ENCODE measurements at places on chromosomes 6 and 20.

DNA sequence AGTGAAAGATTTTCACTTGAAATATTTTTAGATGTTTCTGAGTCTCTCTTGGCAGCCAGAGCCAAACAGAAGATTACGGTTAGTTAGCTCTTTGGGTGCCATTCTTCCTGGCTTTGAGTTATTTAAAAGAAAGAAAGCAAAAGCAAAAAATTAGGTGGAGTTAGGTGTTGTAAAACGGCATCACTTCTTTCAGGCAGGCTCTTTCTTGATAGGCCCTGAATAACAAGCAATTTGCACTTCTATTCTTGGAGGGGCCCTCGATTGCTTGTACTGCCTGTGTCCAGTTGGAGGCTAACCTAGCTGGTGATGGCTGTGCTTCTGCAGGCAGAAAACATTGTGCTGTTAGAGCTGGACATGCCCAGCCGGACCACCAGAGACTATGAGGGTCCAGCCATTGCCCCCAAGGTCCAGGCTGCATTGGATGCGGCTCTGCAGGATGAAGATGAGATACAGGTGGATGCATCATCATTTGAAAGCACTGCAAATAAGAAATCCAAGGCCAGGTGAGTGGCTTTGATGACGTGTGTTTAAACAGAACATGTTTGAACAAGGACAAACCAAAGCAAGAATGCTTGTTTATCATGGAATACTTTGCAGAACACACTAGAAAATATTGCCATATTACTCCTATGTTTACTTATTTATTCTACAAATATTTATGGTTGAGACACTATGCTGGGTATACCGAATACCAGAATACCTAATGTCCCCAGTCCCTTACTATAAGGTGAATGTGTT, 28.1 kb upstream of the ASXL1 start:
- DNase-seq: peak; percentile 96

DNA sequence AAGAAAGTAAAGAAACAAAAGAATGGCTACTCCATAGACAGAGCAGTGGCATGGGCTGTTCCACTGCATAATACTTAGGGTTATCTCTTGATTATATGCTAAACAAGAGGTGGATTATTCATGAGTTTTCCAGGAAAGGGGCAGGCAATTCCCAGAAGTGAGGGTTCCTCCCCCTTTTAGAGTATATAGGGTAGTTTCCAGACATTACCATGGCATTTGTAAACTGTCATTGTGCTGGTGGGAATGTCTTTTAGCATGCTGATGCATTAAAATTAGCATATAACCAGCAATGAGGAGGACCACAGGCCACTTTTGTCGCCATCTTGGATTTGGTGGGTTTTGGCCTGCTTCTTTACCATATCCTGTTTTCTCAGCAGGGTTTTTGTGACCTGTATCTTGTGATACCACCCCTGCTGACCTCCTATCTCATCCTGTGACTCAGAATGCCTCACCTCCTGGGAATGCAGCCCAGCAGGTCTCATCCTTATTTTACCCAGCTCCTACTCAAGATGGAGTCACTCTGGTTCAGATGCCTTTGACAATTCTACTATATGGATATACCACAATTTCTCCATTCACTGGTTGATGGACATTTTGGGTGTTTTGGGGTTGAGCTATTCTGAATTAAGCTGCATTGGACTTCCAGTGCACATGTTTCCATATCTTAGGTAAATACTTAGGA, 280.6 kb downstream of the FARS2 start:
- no peak for DNase-seq

GRCh38 chr6:45677381-45678284, 299.9 kb upstream of the SUPT3H start:
- peak; percentile 30 for DNase-seq

GRCh38 chr6:130322673-130323268, 43.0 kb upstream of the TMEM200A start:
- DNase-seq: peak; percentile 7

DNA sequence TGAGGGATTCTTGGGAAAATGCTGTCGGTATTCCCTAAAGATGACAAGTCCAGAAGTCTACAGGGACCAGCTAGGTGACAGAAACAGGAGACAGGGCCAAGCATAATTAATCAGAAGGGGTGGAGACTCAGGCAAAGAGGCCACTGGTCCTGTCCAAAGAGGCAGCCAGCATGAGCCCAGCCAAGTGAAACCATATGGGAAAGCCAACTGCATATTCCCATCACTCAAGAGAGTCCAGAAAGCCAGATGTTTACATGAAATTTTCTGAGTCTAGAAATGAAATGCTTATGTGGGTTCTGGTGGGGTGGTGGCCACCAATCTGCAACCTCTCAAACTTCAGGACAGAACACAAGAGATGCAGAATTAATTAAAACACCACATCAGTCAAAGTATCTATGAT, 74.3 kb downstream of the ANKRD60 start:
- DNase-seq: no peak

DNA sequence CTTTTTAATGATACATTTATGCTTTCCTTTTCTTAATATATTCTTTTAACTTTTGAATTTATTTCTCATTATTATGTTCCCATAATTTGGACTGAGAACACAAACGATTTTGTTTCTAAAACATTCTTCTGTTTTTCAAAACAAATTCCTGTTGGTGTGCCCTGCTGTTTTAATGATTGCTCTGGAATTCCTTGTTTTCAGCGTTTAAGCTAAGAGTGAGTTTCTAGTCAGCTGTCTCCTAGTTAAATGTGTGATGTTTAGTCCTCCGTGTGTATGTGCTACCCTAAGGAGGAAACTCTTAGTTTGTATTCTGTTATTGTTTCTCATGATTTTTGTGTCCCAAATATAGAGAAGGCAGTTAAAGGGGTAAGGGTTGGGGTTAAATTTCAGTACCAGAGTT, 306.1 kb upstream of the RGS17 start:
- DNase-seq: no peak

DNA sequence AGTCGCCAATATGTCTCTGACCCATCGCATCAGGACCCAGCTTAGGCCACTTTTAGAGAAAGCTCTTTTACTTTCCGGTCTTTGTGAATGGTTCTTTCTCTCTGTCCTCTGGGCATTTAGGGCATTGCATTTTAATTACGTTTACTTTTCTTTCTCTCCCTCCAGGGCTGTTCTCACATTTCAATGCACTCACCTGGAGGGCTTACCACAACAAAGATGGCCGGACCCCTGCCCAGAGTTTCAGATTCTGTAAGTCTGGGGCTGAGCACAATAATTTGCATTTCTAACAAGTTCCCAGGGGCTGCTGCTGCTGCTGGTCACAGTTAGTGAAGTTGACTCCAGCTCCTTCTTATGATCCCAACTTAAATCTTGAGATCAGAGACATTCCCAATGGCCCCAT, 3.0 kb downstream of the ANKRD66 start:
- DNase-seq: no peak

- DNase-seq: no peak
Measured at GRCh38 chr20:23872065-23872464, 7.5 kb downstream of the CST5 start.

DNA sequence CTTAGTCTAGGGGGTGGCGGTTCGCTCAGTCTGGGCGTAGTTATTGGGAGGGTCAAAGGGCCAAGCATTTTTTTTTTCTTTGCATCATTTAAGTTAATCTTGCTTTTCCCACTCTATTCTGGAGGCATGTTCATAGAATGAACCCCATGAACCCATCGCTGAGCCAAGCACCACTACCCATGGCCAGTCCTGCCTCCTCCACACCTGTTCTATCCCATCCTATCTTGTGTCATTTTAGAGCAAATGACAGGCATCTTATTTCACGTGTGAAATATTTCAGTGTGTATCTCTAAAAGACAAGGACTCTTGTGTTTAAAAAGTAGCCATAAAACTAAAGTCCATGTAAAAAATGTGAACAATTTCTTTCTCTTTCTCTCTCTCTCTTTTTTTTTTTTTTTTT, 13.9 kb downstream of the SRC start:
- no peak for DNase-seq

DNA sequence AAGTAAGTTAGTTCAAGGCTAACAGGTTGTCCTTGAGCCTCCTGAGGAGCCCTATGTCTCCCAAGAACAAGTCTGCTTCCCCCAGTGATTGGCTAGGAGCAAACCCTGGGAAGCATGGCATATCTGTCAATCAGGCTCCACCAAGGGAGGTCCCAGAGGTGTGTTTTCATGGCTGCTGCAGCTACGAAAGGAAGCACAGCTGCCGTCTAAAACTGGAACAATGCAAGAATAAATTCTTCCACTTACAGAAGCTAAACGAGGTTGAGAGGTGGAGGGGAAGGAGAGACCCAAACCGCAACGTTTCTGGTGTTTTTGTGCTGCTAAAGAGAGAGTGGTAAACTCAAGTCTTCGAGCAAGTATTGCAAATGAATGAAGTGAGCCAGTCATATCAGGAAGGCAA, 4.9 kb upstream of the PTGIS start:
- no peak for DNase-seq

- no peak for DNase-seq
Measured at GRCh38 chr6:37347177-37347576, 6.6 kb upstream of the RNF8 start.

GRCh38 chr20:34528921-34529297, 12.7 kb downstream of the DYNLRB1 start:
- DNase-seq: no peak

DNA sequence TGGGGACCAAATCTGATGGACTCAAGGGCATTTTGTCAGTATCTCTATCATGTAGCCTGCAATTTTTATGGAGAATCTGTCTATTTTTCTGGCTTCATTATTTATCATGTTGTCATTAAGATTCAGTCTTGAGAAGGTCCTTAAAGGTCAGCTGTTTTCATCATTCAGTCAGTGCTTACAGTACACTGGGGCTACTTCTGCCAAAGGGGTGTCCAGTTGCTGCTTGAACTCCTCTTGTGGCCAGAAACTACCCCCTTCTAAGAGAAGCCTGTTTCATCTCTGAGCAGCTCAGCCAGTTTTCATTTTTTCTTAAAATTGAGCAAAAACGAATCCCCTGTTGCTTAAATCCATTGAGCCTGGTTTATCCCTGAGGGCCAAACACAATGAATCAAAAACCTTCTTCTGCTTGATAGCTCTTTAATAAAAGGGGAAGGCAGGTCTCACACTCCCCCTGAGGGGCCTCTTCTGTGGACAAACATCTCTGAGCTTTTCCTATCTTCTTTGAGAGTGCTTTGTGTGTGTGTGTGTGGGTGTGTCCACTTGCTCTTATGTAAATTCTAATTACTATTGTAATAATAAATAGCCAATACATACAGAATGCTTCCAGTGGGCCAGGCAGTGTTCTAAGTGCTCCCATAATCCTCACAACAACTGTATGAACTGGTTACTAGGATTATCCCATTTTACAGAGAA, 172.2 kb downstream of the PLCB1 start:
- DNase-seq: no peak

GRCh38 chr6:123150076-123150475, 154.0 kb downstream of the CLVS2 start:
- DNase-seq: no peak

- no peak for DNase-seq
Measured at GRCh38 chr20:22590662-22591061, 6.3 kb upstream of the FOXA2 start.

GRCh38 chr6:72418495-72418894, 203.4 kb upstream of the KCNQ5 start:
- no peak for DNase-seq

- peak; percentile 53 for DNase-seq
Measured at GRCh38 chr20:17225851-17226409, 910 bp upstream of the PCSK2 start.

GRCh38 chr20:32395066-32395465, 36.9 kb downstream of the ASXL1 start:
- no peak for DNase-seq

DNA sequence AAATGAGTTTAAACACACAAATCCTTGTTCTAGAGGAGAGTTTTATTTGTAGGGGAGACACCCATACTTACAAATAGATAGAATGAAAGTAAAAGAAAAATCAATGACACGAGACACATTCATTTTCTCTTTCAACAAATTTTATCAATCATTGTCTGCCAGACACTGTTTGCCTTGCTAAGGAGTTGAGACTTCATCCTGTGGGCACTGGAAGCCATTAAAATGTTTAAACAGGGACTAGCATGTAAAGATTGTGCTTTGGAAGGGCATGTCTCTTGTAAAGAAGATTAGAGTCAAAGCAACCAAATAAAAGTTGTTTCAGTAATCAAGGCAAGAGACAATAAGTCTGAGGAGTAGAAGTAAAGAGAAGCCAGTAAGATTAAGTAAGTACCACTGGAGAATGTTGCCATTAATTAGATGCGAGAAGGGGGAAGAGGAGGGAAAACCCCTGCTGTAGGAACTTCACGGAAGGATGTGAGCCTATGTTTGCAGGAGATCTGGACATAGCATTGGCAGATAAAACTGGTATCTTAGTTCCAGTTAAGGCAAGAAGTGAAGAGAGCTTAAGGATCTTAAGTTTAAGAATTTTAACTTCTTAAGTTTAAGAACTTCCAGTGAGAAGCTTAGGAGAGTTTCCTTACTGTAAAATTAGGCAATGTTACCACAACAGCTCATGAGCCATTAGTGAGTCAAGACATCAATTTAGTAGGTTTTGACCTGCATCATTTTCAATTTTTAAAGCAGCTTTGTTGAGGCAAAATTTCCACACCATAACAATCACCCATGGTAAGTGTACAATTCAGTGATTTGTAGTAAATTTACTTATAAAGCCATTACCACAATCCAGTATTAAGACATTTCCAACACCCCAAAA, 117.0 kb upstream of the UST start:
- peak; percentile 59 for DNase-seq

- DNase-seq: no peak
Measured at GRCh38 chr20:36548704-36549627, 7.6 kb downstream of the MYL9 start.

GRCh38 chr20:10970109-10970508, 296.3 kb upstream of the JAG1 start:
- no peak for DNase-seq

- no peak for DNase-seq
Measured at GRCh38 chr6:9985481-9985880, 429.4 kb downstream of the TFAP2A start.

- DNase-seq: no peak
Measured at GRCh38 chr6:43146709-43147688, 24.1 kb upstream of the SRF start.

DNA sequence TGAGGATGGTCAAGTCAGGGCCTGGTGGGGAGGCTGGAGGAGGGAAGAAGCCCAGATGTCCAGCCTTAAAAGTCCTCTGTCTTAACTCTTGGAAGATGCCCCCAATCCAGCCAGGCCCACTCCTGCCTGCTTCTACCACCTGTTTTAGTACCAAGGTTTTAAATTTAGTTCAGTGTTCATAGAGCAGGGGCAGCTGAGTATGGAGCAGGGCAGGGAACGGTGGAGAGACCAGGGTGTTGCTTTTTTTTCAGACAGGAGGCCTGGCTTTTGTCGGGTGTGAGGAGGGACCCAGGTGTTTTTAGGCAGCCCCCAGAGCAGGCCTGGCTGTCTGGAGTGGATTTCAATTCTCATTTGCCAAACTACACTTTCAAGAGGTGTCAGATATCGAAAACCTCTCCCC, 278.8 kb downstream of the CDC5L start:
- DNase-seq: no peak
